ENCODE measurements at places on chromosomes 2 and 18.

DNA sequence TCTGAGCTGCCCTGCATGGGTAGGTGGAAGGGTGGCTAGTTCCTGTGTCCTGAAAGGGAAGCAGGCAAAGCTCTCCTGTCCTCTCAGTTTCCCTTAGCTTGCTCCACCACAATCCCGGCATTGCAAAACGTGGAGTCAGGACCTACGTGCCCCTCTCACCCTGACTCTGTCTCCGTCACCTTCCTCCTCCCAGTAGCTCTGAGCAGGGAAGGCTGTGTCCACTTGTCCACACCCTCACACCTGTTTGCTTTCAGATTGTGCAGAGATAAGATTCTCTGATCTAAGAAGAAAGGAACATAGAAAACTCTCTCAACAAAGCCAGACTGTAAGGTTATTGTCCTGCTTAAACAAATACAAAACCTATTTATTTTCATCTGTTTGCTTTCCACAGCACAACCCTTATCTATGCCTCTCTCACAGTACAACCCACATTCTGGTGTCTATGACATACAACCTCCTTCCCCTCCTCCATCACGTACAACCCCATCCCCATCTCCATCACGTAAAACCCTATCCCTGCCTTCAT lies 79.0 kb downstream of the ALPK2 start:
- no peak for DNase-seq

DNA sequence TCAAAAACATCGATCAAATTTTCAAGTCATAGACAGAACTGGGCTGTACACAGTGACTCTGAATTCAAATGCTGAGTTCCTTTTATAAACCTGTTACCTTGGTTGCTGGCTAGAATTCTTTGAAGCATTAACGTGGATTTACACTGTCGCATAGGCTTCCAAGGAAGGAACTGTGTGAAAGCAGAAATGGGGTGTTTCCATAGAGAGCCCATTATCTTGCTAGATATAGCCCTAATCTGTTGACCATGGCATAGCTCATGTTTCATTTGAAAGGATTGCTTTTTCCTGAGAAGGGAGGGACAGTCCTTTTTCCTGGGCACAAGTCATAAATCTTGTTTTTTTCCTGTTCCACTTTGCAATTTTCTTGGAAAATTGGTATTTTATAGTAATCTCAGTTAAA lies 73.8 kb upstream of the NEUROD1 start:
- no peak for DNase-seq

DNA sequence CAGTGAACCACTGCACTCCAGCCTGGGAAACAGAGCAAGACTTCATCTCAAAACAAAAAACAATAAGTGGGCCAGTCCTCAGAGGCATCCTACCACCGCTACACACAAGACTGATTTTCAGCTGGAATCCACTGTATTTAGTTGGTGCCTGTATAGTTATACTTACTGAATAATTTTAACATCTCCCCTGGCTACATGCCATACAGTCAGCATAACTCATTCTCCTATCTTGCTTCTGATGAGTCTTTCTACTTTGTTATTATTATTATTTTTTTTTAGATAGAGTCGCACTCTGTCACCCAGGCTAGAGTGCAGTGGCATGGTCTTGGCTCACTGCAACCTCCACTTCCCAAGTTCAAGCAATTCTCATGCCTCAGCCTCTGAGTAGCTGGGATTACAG lies 19.9 kb upstream of the CAB39 start:
- DNase-seq = no peak

GRCh38 chr2:31191931-31192330 lies 25.4 kb downstream of the CAPN14 start:
- no peak for DNase-seq

- DNase-seq = no peak
Measured at GRCh38 chr2:217183471-217183870, 323.6 kb upstream of the TNP1 start.

- no peak for DNase-seq
Measured at GRCh38 chr2:54757500-54757899, 34.0 kb downstream of the EML6 start.

DNA sequence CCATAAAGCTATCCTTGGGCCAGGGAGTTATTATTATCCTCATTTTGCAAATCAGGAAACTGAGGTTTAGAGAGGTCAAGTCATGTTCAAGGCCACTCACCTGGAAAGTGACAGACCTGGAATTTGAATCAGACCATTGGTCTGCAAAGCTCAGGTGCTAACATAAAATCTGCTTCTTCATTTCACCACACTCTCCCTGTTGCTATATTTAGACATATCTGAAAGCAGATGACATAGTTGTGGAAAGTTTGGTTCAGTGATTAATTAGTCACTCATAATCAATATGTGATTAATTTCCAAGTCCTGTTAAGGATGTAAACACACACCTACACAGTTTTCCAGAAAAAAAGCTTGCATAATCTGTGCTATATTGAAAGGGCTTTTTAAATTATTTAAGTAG lies 57.4 kb downstream of the LINC00305 start:
- no peak for DNase-seq

GRCh38 chr2:112835061-112835501 lies 1.5 kb downstream of the IL1B start:
- DNase-seq = no peak

- no peak for DNase-seq
Measured at GRCh38 chr2:54678719-54679118, 44.7 kb upstream of the EML6 start.

GRCh38 chr2:19104503-19104902 lies 253.9 kb downstream of the OSR1 start:
- no peak for DNase-seq

DNA sequence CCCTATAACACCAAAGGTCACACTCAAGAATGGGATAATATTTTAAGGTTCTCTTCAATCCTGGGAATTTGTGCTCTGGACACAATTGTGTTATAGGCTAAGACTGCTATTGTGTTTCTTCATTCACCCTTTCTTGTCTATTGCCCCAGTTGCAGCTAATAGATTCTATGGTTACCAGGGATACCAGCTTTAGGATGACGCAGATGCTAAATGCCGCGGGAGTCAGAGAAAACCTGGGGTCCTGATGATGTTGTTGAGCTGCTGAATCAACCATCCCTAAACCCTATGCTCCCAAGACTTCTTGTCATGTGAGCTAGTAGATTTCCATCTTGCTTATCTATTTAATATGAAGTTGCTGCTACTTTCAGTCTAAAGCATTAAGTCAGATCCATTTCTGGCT lies 5.4 kb downstream of the CRYGD start:
- no peak for DNase-seq

DNA sequence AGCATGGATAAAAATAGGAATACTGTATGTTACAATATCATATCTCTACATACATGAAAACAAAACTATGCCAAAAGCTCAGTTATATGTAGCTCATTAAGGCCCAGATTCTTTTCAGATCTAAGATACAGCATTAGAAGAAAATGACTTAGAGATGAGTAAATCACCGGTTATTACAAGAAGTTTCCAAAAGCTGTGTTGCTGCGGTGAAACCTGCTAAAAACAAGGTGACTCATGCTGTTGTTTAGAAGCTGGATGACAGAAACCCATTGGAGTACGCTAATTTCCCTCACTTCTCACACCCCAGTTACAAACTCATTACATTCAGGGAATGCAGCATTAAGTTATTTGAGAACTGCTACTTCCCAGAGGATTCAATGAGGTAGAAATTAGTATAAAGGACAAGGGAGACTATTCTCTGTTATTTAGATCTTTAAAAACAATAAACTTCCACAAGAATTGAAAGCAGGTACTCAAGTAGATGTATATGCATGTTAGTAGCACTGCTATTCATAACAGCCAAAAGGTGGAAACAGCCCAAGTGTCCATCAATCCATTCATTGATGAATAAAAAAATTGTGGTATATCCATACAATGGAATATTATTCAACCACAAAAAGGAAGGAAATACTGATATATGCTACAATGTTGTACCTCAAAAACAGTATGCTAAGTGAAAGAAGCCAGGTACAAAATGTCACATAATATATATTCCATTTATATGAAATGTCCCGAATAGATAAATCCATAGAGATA lies 32.6 kb downstream of the RBKS start:
- DNase-seq = peak; percentile 2

DNA sequence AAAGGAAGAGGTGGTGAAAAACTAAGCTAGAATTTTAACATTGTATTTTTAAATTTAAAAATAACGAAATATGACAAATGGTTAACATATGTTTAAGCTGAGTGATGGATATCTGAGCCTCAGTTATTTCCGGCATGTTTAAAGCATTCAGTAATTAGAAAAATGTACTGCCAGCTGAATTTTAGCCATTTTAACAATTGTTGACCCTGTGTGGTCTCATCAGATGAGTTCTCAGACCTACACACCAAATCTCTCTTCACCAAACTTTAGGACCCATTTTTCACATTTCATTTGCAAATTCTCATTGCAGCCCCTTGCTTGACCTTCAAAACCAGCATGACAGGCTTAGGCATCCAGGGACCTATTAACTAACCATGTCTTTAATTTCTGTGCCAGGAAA lies 91.5 kb upstream of the RGPD4 start:
- DNase-seq = no peak

GRCh38 chr2:101307950-101308431 lies 510 bp downstream of the RNF149 start:
- DNase-seq = no peak

DNA sequence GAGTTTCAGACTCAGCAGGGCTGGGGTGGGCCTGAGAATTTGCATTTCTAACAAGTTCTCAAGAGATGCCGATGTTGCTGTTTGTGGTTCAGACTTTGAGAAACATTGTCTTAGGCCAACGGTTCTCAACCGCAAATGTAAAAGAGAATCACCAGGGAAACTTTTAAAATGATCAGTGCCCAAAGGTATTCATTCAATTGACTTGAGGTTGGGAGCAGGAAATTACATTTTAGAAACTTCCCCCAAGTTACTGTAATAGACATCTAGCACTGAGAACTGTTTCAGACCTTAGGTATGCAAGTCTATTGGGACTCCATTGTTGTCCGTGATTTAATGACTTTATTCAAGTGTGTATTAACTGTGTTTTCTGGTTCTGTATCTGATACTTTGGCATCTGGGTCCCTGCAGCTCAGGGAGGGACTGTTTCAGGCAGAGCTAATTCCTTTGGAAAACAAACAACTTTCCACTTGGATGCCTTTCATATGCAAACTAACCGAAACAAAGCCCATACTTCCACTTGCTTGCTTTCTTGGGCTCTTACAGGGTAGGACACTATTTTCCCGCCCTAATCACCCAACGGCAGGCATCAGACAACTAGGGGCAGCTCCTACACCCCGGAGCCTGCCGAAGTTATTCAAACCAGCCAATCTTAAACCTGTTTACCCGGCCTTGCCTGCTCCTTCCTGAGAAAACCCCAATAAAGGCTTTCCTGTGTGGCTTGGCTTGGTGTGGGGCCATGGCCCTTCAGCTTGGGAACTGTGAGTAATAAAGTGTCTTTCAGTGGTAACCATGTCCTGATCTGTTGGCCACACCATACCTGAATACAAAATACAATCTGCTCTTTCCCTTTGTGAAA lies 97.6 kb downstream of the POLE4 start:
- no peak for DNase-seq

- DNase-seq = no peak
Measured at GRCh38 chr18:8999872-9000271, 102.6 kb upstream of the NDUFV2 start.

DNA sequence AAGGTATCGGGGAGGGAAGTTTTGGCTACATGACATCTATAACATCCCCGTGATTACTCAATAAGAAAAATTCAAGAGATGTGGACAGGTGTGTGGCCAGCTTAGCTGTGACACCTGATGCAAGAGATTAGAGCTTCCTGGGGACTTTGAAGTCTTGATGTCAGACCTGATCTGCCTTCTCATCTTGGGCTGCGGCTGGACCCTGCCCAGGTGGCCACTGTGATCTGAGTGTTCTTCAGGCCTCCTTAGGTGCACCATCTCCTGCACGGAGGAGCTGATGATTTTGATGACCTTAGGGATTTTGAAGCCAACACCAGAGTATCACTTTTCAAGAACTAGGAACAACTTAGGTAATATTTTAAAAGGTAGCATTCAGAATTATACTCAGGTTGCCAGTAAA lies 113.5 kb downstream of the FEZ2 start:
- no peak for DNase-seq

- no peak for DNase-seq
Measured at GRCh38 chr2:177397481-177398289, 5.1 kb downstream of the AGPS start.

- DNase-seq = no peak
Measured at GRCh38 chr18:67654101-67654500, 137.6 kb upstream of the DSEL start.

DNA sequence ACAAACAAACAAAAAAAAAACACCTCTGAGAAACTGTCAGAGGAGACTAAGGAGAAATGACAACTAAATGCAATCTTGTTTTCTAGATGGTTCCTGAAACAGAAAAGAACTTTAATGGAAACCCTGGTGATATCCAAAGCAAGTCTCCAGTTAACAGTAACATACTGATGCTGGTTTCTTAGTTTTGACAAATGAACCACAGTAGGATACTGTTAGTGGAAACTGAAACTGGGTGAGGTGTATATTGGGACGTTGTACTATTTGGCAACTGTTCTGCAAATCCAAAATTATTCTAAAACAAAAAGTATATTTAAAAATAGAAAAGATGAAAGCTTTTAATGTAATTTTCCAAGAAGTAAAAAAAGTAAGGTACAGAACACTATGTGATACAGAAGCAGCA lies 11.4 kb downstream of the SESTD1 start:
- no peak for DNase-seq

GRCh38 chr2:7915302-7916091 lies 766.4 kb upstream of the ID2 start:
- no peak for DNase-seq

DNA sequence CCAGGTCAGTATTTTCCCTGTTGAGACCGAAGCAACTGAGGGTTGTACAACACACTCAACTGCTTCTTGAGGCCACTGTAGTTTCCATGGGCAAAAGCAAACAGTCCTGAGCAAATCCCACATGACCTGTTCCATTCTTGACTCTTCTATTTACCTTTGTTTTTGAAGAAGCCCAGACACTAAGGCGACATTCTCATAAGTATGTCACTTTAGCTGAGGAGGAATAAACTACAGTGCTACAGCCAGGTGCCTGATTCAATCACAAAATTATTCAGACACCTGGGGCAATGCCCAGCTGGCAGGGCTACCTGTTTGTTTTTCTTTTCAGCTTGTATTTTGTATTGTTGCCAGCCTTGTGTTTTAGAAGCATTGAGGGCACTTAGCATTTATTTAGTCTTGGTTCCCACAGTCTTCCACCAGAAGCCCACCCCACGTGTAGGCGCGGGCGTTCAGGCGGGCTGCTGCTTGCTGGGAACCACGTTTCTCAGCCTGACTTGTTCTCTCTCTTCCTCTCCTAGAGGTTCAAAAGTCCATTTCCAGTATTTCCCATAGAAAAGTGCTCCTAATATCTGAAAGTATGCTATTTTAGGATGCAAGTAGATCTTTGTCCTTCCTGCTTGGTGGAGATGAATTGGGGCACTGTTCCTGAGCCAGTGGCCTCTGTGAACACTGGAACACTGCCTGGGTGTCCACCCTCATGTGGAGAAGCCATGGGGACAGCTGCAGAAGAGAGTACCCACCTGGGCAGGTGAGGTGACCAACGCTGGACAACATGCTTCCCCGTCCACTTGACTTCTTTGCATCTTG lies 99.0 kb upstream of the COPS8 start:
- DNase-seq = no peak

All from stimulated activated CD4-positive, alpha-beta T cell treated with anti-CD3 and anti-CD28 coated beads, Interleukin-4, amount 100 ng/mL, for 48 hours (primary cell).